Lung (tissue), 17 donors: ENCODE measurements at places on chromosomes 4 and X. TPM values are rescaled to one million over a fixed set of nuclear protein-coding genes. Genes with fewer than 3 reads are reported as not detected.

DNA sequence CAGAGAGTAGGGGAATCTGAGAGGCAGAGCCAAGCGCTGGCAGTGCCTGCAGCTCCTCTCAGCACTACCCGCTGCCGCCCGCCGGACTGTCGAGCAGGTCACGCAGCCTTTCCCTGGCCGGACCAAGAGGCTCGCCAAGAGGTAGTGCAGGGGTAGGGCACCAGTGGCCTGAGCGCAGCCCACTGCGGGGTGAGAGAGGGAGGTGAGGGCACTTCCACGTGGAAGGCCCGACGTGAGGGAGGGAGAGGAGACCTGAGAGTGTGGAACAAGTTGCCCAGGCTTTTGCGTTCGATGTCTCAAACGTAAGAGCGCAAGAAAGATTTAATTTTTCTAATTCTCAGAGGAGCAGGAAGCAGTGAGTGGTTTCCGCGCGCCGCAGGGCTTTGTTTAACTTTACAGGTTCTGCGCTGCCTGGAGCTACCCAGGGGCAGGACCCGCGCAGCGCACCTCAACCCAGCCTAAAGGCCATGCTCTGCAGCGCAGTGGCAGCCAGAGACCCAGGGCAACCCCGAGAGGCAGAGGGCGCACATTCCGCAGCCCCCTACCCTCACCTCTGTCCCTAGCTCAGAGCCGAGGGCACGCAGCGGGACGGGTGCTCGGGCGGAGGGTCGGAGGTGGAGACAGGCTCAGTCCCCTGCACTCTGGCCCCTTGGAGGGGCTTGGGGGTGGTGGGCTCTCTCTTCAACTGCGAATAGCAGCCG is 14.9 kb downstream of the ARHGAP36 start:
- H3K27me3 ChIP-seq: peaks cover 7% of the 10 kb centered on the region
- H3K27ac ChIP-seq: no peak overlapping the region
- H3K4me1 ChIP-seq: no peaks in the 10 kb centered on the region
- H3K4me3 ChIP-seq: no peak overlapping the region

DNA sequence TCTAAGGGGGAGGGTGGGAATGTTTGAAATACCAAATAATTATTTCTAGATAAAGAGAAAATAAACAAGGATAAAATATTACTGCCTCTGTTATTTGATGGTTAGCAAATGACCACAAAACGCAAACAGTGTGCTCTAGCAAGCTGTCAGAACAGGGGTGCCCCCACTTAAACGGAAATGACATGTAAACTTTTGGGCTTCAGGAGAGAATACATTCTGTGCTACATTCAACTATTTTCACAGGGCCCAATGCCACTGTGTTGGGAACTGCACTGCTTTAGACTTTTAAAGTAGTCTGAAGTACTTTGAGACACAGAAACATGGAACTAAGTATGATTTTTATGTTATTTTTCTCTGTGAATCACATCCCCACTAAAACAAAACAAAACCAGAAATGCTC is 14.1 kb downstream of the CD40LG start:
- no peaks in the 10 kb centered on the region for H3K4me1 ChIP-seq
- DNase-seq: no peak
- H3K27me3 ChIP-seq: peaks cover 3% of the 10 kb centered on the region

- no peaks in the 10 kb centered on the region for H3K27me3 ChIP-seq
- H3K27ac ChIP-seq: no peak overlapping the region
- no peak for DNase-seq
- no peaks in the 10 kb centered on the region for H3K36me3 ChIP-seq
Observed at GRCh38 chr4:11338956-11339782, 89.5 kb downstream of the HS3ST1 start.

The ZNF595 gene
- total RNA-seq: 14.4 TPM

The SLC25A14 gene
- total RNA-seq: 14.4 TPM

The CXXC4 gene
- total RNA-seq: 6.7 TPM
